T-helper 2 cell treated with Interferon-gamma antibody and Interleukin-4, amounts not matched to agents 100 ng/mL and 5 ng/mL, for 36 hours (primary cell): ENCODE measurements at places on chromosomes 1 and 21. TPM values are rescaled to one million over a fixed set of nuclear protein-coding genes. Genes with fewer than 3 reads are reported as not detected.

KRTAP12-2 gene
- total RNA-seq: not detected in 2 replicates

TMEM240 gene
- total RNA-seq: 1.0 and 1.1 TPM in 2 replicates

GUCA2B gene
- not detected in 2 replicates for total RNA-seq

VWA5B1 gene
- not detected in 2 replicates for total RNA-seq

RHD gene
- not detected in 2 replicates for total RNA-seq

GCSAML gene
- 0.05 and 0.16 TPM in 2 replicates for total RNA-seq

FOXO6 gene
- not detected in 2 replicates for total RNA-seq

IGSF5 gene
- not detected in 2 replicates for total RNA-seq

NES gene
- not detected in 2 replicates for total RNA-seq
